Upper lobe of left lung (tissue), 6 donors: ENCODE measurements at places on chromosomes 11 and 22.

- peak; percentile 93 for DNase-seq
These were observed 1.2 kb downstream of the PHLDB1 start for GRCh38 chr11:118608360-118609227.

- DNase-seq: no peak
These were observed 12.3 kb upstream of the SH3BP1 start for GRCh38 chr22:37627121-37627520.

- no peak for DNase-seq
These were observed 5.7 kb downstream of the SMTN start for GRCh38 chr22:31086703-31087330.

DNA sequence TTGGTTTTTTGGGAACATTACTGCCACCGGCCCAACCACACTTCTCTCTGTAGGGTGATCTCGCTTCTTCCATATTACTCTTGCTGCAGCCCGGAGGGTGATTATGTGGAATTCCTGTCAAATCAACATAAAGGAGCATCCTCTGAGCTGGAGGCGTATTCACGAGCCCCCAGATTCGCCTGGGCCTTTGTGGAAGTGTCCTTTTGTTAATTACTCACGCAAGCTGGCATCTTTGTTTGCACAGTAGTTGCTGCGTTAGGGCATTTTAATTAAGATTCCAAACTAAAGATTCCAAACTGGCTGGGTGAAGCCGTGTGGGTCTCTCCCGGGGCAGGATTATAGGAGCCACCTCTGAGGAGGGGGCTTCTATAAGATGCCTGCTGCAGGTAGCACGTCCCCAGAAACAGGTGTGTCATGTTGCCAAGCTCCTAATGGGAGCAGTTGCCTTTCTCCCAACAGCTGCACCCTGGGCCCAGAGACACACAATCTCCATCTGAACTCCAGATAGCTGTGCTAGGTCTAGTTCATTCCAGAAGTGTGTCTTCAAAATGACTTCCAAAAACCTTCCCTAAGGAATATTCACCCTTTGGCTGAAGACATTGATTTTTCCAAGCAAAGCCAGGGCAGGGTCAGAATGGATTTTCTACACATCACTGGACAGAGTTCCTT lies 40.9 kb downstream of the SHISAL1 start:
- DNase-seq: no peak

GRCh38 chr11:124172101-124172500 lies 11.0 kb upstream of the OR10D3 start:
- DNase-seq: no peak

DNA sequence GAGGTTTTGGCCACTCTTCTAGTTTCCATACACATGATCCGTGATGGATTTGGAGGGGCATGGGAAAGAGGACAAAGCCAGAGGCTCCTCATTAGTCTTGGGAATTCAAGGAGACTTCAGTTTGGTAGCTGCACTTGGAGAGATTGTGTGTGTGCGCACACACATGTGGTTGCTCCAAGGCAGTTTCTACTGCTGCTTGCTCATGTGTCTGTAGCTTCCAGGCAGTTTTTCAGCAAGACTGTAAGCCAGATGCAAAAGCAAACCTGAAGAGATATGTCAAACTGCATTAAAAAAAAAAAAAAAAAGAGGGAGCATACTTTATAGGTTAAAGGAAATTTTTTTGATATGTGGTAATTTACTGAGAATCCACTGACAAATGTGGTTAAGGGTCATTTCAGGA lies 95.7 kb downstream of the OSBP2 start:
- no peak for DNase-seq

DNA sequence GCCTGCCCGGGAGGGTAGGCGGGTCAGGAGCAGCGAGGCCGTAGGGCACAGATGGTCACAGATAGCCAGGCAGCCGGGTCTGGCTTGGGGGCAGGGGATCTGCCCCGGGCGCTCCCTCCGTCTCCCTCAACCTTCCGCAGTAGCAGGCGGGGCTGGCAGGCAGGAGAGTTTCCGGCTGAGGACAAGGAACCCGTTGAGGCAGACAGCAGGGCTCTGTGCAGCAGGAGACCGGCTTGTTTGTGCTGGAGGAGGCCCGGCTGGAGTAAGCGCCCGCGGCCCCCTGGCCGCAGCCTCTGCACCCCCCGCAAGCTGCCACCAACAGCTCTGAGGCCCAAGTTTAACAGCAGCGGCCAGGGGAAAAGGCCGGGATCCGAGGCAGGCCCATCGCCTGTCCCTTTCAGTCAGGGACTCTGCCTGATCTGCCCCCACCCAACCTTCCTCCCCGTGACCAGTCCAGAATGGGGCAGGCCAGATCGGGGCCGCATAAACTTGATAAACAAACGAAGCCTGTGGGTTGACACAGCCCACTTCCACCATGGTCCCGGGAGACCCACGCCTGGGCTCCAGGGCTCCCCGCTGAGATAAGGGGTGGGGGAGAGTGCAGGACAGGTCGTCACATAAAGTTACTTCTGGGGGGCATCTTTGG lies 13.6 kb downstream of the SCARF2 start:
- peak; percentile 78 for DNase-seq

DNA sequence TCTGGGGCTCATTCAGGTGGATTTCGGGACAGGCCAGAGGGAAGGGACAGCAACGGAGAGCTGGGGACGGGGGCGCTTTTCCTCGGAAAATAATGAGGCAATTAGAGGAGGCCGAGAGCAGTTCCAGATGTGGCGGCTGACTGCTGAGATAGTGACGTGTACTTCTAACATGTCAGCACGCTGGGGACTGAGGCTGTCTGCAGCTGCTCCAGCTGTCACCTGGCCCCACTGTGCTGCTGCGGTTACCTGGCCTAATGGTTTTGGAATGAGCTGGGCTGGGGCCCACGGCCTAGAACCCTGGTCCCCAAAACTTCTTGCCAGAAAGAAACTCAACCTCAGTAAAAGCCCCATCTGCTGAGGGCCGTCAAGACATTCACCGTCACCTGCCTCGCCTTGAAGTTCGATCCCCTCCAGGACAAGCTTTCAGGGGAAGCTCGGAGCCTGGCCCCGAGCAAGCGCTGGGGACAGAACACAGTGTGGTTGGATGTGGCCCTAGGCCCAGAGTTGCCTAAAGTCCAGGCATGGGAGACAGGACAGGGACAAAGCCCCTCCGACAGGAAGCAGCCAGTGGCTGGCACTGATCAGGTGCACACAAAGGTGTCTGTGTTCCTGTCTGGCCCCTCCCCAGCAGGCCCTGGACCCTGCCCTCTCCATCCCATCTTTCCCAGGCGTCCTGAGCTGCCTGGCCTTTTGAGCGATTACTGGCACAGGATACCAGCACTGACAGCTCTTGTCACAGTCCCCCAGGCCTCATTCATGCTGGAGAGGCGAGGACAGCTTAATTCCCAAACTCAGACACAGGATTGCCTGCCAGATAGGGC lies 22.1 kb downstream of the RPUSD4 start:
- DNase-seq: no peak

DNA sequence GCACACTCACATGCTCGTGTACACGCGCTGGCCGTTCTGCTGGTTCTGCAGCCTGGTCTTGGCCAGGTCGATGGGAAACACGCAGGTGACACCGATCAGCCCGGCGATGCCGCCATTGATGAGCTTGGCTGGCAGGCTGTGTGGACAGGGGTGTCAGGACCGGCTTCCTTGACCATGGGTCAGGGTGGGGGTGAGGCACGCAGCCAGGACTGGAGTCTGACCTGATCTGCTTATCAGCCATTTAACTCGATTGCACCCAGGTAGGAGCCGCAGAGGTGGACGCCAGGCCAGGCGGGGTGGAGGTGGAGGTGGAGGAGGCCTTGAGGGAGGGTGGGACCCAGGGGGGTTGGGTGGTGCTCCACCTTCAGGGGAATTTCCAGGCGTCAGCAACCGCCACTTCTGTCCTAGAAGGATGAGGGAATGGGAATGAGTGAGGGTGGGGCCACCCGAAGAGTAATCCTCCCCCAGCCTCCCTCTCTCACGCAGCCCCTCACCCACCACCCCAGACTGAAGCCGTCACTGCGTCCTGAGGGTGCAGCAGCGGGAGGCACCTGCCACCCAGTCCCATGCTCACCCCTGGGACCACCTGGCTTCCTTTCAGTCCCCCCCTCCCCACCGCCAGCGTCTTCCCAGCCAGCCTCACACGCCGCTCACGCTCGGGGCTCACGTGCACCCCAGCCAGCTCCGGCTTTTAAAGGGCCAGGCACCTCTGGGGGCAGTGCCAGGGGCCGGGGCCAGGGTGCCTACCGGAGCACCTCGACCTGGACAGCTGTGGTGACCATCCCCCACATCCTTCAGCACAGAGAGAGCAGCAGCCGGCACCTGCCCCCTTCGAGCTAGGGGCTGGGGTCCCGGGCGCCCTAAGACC lies 3.1 kb downstream of the SLC25A22 start:
- peak; percentile 86 for DNase-seq

- no peak for DNase-seq
These were observed 8.3 kb upstream of the MAPK11 start for GRCh38 chr22:50278461-50278860.

DNA sequence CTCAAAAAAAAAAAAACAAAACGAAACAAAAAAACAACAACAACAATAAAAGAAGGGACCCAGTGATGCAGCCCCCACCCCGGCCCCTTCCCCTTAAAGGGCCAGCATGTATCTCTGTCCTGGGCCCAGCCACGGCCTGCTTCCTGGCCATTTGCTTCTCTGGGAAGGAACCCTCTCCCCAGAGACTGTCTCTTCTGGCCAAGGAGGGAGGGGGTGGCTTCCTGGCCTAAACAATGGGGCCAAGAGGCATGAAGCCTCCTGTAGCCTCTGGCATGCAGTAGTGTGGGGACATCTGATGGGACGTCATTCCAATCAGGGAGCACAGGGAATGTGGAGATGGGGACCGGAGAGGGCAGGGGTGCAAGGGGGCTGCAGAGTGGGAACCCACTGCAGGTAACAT lies 25.5 kb upstream of the PDGFB start:
- DNase-seq: no peak

DNA sequence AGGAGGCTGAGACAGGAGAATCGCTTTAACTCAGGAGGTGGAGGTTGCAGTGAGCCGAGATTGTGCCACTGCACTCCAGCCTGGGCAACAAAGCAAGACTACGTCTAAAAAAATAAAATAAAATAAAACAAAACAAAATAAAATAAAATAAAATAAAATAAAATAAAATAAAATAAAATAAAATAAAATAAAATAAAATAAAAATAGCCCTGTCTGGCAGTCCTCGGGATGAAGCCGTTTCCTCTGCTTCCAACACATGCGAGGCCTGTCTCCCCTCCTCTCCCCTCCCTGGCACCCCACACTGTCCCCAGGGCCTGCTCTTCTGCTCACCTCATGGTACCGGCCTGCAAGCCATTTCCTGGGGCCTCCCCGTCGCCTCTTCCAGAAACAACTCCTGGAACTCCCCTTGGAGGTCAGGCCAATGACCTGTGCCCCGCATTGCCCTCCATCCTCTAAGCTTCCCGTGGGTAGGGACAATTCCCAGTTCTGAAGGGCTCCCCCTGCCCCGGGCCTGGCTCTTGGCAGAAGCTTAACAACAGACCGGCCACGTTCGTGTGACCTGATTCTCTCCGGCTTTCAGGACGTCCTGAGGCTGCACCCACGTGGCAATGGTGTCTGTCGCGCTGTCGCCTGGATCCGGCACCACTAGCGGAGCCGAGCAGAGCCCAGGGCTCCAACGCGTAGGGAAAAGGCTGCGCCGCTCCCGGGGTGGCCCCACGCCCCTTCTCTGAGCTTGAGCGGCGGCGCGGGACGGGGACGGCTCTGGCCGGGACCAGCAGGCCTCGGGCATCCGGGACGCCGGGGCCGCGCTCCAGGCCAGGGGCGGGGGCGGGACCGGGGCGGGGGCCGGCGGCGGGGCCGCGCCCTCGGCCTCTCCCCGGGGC lies 456 bp upstream of the PARVB start:
- no peak for DNase-seq

DNA sequence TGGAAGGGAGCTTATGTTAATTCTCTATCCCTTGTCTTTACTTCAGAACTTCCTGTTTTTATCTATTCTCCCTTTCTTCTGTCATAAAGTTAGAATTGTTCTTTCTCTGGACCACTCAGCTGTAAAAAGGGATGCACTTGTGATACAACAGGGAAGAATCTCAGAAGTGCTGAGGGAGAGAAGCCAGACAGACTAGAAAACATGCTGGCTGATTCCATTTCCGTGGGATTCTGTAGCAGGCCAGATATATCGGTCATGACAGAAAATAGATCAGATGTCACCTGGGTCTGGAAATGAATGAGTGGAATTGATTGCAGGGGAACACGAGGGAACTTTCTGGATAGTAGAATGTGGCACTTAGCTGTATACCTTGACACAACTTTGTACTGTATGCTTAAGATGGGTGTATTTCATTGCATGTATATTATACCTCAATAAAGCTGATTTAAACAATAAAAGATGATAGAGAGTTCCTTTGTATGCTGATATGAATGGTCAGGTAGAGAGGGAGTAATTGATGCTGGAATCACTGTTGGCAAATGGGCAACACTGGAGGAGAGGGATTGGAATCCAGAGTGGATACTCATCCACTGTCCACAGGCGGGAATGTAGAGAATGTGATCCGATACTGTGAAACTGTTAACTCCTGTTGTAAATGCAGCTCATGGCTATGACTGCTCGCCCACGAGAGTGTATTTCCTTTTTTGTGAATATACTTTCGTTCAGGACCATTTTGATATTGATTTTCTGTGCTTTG lies 59.6 kb downstream of the ATXN10 start:
- no peak for DNase-seq

GRCh38 chr11:7251836-7252682 lies at the start of gene SYT9:
Gene SYT9 (plus strand): TSS chr11:7251904. CDS start chr11:7252187, 283 bp downstream.
- DNase-seq: peak; percentile 91

DNA sequence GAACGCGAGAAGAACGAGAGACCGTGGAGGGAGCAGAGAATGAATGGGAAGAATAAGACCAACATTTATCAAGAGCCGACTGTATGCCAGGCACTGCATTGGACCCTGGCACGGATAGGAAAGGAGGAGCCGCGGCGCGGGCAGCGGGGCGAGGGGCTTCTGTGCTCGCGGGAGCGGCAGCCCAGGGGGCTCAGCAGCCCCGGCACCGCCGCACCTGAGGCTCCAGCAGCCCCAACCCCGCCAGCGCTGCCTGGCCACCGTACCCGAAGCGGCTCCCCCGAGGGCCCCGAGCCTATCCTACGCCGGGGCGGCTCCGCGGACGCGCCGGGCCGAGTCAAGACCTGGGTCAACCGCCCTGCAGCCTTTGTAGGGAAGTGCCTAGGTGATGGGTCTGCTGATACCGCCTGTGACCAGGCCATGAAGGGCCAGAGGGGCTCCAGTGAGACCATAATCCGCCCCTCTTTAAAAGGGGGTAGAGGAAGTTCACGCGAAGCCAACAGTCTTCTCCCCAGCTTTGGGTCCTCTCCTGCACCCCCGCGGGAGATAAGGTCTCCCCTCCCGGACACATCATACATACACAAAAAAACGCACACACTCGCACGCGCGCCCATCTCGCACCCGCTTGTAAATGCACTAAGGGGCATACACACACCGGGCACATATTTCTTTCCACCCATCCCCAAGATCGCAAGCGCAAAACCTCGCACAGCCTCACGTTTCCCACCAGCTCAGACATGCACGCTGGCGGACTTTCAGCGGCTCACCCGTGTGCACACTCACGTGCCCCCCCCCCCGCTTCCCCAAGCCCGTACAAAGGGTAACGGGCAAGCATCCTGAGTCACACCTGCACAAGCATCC lies 935 bp upstream of the RTN4RL2 start:
- DNase-seq: peak; percentile 89

- DNase-seq: no peak
These were observed 208.6 kb downstream of the LUZP2 start for GRCh38 chr11:24705474-24705873.
